SK-MEL-5 (cell line): ENCODE measurements at places on chromosomes 2 and 18.

DNA sequence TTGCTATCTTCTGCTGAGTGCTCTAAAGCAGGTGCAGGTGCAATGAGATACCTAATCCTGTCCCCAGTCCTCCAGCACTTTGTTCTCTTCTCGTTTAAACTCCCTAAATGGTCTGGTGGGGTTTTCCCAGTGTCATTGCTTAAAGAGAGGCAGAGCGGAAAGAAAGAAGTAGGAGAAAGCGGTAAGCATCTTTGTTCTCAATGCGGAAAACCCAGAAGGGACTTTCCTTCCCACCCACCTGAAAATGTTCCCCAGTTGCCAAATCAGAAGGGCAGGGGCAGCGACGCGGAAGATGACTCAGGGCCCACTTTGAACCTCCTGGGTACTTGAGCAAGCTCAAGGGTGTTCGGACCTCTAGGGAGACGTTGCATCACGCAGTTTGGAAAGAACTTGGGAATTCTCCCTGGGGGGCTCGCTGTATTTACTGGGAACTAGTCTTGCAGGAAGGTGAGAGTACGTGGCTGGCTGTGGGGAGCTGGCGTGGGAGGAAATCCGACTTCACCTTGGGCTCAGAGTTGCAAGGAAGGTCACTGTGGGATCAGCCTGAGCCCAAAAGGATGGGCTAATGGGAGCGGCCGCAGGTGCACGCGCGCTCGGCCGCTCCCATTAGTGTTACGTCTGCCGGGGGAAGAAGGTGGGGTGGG lies 589 bp upstream of the SGPP2 start:
- DNase-seq = no peak

- DNase-seq = no peak
Measured at GRCh38 chr2:129375632-129376425, 603.6 kb upstream of the RAB6C start.

GRCh38 chr2:18603854-18604530 lies 14.6 kb upstream of the NT5C1B start:
- no peak for DNase-seq

- no peak for DNase-seq
Measured at GRCh38 chr2:132276571-132276981, 114.8 kb upstream of the ANKRD30BL start.

GRCh38 chr2:126678269-126679065 lies 22.5 kb downstream of the GYPC start:
- DNase-seq = no peak

DNA sequence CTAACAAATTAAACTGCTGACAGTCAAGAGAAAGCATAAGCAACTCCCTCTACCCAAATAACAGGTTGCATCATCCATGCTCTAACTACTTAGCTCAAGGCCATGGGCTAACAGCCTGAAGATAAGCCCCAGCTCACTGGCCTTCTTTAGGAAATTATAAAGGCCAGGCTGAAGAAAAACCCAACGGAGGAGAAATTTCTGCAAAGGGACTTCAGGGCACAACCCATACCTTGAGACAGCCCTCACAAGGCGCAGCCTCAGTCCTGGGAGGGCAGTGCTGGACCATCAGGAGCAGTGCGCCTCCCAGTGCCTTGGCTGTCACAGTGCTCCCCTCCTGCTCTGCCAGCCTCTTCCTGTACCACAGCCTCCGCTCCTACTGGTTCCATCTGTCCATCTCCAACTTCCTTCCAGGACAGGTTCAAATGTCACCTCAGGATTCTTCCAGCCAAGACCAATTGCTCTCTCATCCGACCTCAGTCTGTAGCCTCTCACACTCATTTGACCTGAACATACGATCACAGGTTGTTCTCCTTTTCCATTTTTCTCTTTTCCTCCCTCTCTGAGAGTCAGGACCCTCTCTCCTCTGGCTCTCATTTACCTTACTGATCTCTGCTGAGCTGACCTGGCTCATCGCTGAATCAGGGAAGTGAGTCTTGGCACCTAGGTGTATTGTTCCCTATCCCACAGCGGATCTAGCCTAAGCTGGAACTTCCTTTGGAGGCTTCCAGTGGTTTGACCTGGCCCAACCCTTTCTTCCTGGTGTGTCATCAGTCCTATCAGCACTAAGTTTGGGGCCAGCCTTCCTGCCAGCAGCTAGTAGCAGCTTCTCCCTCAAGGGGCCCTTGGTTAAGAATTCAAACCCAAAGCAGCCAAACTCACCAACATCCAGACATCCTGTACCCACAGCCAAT lies 1.9 kb downstream of the MCFD2 start:
- no peak for DNase-seq

- no peak for DNase-seq
Measured at GRCh38 chr2:169860149-169860548, 32.9 kb downstream of the UBR3 start.

DNA sequence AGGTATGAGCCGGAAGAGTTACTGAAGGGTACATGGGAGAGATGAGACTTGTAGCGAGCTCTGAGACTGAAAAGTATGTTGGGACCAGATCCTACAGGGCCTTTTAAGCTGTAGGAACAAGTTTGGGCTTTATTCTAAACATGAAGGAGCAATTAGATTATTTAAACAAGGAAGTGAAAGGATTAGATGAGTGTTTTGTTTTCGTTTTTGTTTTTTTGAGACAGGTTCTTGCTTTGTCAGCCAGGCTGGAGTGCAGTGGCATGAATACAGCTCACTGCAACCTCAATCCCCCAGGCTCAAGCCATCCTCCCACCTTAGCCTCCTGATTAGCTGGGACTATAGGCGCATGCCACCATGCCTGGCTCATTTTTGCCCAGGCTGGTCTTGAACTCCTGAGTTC lies 110.7 kb downstream of the C1D start:
- DNase-seq = no peak

DNA sequence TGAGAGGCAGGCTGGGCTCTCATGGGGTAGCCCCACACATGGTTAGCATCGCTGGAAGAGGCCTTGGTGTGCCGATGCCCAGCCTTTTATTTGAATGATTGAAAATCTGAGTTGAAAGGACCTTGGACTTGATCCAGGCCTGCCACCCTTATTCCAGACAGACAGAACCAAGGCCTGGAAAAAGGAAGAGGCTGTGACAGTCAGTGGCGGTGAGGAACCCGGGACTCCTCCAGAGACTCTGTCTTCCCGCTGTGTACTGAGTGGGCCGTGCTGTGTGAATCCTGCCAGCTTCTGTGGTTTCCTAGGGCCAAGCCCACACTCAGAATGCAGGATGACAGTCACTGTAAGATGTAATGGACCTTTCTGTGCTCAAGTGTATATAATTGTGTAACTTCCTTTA lies 218.5 kb downstream of the LDLRAD4 start:
- no peak for DNase-seq
